ENCODE measurements at places on chromosomes 2 and 18. TPM values are rescaled to one million over a fixed set of nuclear protein-coding genes. Genes with fewer than 3 reads are reported as not detected.

DNA sequence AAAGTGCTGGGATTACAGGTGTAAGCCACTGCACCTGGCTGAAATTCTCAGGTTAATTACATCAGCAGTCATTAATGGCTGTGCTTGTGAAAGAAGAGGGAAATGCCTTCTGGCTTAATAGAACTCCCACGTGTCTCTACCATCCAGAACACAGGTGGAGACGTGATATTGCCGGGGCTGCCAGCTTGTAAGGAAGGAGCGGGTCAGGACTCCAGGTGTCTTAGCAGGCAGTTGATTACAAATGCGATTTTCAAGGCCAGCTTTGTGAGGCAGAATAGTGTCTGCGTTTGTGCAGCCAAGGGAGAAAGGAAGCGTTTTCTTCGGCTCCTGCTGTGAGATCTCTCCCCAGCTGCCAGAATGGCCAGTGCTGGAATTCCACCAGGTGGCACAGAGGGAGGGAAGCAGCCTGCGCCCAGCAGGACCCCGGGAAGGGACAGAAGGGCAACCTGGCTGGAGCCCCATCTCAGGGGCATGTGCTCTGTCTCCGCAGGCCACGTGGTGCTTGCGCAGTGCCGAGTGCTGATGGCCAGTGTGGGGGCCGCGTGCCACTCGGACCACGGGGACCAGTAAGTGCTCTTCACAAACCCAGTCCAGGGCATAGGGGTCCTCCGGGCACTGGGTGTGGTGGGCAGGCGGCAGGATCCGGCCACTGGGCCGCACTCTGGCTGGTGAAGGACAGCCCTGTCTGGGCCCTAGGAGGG lies 3.7 kb upstream of the ESPNL start:
- DNase-seq = no peak

DNA sequence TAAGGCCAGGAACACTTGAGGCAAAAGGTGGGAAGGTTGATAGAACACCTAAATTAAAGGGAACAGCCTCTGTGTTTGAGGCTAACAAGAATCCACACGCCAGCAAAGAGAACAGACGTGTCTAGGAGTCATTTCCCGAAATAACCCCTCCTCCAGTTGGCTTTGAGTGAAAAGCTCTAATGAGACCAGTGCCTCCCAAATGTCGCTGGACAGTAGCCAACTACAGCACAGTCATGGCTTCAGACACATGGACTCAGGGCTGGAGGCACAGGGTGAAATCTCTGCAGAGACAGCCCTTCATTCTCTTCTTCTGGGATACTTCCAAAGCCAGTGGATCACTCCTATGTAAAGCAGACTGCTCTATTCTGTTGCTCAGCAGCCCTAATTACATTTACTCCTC lies 49.6 kb downstream of the SOWAHC start:
- no peak for DNase-seq

DNA sequence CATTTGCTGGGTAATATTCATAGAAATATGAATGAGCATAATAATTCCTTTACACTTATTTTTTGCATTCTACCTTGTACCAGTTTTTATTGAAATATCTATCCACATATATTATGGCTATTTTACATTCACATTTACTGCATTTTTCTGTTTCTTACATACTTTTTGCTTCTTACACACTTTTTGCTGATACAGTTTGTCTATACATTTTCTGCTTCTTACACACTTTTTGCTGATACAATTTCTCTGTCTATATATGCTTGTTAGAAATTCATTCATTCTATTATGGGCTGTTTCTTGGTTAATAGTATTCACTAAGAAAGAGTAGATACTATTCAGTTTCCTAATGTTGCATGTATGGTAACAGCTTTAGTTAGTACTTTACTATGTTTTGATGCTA lies 16.9 kb upstream of the STAMBP start:
- no peak for DNase-seq

DNA sequence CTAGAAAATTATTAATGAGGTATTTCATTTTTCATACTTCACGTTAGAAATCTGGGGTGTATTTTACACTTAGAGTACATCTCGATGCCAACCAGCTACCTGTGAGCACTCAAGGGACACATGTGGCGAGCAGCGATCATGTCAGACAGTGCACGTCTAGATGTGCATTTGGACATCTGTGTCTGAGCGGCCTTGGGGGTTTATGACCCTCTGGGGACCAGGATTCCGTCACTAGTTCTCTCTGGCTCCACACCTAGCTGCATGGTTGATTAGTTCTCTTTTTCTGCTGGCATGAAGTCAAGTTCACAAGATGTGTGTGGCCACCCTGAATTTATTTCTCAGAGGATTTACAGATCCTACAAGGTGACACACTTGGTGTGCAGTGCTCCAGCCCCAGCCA lies 192.2 kb downstream of the TSN start:
- no peak for DNase-seq

DNA sequence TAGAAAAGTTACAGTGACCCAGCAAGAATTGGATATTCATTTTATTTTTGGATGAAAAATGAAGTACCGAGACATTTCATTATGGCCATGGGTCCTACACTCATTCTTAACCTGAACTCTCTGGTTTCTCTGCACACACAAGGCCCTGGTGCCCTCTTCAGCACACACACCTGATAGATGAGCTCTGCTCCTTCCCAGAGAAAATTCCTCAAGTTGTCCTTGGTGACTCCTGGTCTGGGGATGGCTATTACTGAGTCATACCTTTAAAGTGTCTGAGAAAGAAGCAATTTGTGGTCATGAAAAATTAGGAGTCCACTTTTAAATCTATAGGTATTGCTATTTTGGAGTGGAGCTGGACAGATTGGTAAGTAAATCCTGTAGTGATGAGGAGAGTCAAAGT lies 311.5 kb downstream of the CDH2 start:
- no peak for DNase-seq

DNA sequence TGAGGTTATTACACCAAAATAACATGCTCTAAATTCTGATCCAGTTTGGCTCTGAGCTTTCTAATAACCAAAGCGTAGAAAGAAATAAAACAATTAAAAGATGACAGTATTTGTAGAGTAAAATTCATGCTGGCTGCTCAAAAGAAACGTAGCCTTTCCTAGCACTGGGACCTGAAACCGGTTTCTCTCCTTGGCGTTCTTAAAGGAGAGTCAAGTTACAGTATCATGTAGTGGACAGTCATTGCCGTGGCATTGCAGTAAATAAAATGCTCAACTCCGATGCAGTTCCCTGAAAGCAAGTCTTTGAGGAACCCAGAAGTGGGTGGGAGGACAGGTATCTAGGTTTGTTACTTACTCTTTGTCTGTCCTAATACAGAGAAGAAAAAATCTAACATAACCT lies 52.7 kb upstream of the ITM2C start:
- DNase-seq = no peak

The RAD51AP2 gene
- total RNA-seq = not detected
